ENCODE measurements at places on chromosomes 11 and 22.

DNA sequence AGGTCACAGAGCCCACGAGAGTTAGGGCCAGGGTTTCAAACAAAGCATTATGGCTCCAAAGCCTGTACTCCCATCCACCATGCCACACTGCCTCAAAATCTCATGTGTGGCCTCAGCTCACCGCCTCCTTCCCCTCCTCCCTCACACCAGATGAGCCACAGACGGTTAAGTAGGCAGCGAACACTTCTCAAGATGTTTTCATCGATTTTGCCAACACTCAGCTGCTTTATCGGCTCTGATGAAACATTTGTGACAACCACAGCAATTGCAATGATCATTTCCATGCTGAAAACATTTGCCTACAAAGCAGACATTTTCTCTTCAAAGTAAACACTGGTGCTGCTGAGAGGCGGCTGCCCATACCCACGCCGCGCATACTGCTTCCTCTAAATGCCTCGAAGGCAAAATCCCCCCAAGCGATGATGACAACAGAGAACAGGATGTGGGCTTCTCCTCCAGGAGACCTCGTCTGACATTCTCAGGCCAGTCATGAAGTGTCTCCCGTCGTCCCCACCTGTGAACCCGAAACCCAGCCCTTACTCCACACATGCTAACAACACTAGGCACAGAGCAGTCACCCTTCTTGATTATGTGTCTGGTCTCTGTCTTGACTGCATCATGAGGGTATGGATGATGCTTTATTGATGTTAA lies 599.2 kb downstream of the SOX6 start:
- no peak for DNase-seq

DNA sequence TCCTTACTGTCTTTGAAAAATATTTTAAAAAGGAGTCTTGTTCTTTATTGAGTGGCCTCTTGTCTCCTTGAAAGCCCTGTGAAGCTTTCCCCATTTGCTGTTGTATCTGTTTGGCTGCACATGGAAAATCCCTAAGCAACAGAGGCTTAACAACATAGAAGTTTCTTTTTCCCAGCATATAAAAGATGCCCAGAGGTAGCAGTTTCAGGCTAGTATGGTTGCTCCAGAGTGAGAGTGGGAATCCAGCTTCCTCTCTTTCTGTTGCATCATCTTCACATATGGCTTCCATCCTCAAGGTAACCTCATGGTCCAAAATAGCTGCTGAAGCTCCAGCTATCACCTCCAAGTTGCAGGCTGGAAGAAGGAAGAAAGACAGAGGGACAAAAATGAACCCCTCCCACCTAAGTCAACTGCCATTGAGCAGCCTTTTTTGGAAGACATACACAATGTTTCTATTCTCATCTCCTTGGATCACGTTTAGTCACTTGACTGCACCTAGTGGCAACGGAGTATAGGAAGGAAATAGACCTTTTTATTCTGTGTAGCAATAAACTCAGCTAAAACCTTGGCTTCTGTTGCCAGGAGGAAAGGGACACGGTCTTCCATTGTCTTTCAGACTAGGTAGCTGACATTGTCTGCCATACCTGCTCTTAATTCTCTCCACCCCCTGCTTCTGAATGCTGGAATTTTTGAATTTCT lies 5.3 kb downstream of the CSF2RB start:
- DNase-seq, result no peak

- no peak for DNase-seq
Observed at GRCh38 chr11:45102361-45102809, 44.1 kb upstream of the PRDM11 start.

- DNase-seq, result no peak
Observed at GRCh38 chr11:74090701-74091100, 80.1 kb downstream of the C2CD3 start.

GRCh38 chr11:71951741-71952310 lies 23.0 kb downstream of the RNF121 start:
- no peak for DNase-seq

DNA sequence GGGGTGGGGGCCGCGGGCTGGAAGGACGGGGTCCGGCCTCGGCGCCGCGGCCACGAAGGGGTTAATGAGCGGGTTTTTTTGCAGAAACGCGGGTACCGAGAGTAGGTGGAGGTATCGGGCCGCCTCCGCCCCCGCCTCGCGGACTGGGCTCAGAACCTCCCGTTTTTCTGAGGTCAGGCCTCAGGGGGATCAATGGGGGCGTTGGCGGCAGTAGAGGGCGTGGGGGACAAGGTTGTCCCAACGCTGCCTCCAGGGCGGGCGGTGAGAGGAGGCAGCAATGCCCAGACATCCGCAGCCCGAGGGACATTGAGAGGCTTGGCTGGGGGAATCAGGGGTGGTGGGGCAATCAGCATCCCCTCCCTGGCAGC lies 34.8 kb upstream of the PRODH start:
- DNase-seq, result no peak

DNA sequence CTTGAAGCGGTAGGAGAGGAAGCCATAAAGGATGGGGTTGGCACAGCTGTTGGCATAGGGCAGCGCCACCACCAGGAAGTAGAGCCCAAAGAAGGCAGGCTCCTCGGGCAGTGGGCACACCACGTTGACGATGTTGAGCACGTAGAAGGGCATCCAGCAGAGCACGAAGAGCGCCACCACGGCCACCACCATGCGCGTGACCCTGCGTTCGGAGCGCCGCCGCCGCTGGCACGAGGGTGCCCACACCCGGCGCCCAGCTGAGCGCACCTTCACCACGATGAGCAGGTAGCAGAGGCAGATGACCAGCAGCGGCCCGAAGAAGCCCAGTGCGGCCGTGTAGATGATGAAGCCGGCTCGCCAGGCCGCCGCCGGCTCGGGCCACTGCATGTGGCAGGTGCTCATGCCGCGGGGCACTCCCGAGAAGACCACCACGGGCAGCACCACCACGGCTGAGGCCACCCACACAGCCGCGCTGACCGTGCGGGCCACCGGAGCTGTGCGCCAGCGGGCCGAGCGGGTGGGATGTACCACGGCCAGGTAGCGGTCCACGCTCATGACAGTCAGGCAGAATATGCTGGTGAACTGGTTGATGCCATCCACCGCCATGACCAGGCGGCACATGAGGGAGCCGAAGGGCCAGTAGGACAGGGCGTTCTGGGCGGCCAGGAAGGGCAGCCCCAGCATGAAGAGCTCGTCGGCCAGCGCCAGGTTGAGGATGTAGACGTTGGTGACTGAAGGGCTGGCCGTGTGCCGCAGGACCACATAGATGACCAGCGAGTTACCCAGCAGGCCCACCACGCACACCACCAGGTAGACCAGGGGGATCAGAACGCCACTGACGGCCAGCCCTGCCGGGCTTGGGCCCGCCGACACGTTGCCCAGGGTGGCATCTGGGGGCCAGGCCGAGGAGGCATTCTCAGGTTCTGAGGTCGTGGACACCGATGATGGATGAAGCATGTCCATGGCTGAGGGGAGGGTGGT lies 5.1 kb downstream of the SSTR3 start:
- DNase-seq, result no peak

- no peak for DNase-seq
Observed at GRCh38 chr11:92852946-92853345, 116.5 kb upstream of the MTNR1B start.

GRCh38 chr11:108154591-108154990 lies 33.2 kb downstream of the ACAT1 start:
- DNase-seq, result no peak

DNA sequence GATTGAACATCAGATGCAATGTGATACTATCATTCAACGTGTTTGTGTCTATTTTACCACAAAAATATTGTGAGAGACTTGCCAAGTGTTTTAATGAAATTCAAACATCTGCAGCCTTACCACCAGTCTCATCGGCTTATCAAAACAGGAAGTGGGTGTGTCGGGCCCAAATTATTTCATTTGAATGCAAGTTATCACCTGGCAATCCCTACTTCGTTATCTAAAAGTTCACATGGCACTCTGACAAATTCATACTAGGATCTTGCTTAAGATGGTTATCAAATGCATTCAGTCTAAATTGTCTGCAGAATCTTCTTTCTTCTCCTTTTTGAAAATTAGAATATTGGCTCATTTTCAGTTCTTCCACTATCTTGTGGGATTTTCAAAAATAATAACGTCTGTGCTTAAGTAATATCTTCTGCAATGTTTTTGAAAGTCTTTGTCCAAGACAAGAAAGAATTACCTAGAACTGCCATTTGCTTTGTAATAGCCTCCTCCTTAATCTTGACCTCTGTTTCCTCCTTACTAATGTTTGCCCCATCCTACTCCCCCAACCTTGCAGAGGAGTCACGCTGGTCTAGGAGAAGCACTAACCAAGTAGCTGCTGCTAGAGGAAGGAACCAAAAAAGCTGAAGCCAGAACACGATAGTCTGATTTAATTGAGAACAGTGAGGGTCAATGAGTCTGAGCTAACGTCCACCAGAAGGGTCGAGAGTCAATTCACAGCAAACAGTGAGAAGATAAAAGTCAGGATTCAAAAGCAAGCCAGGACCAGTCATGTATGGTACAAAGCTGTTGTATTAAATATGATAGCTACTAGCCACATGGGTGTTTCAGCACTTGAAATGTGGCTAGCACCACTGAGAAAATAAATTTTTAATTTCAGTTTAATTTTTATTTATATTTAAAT lies 10.2 kb upstream of the BIRC3 start:
- no peak for DNase-seq

DNA sequence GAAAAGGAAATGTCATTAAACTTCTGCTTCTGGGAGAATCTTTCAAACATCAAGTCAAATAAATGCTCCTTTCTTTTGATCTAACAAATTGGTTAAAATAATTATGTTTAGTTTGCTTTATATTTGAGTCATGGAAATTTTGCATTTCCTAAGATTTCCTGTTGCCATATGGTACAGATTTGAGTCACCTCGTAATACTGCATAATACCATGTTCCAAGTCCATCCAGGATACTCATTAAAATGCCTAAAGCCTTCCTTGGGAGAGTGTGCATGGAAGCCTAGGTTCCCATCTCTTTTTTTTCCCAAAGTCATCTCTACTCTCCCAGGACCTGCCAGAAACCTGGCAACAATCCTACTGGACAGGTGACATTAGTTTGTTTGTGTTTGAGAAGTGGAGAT lies 4.2 kb downstream of the OR9I1 start:
- DNase-seq, result no peak

- no peak for DNase-seq
Observed at GRCh38 chr22:20654343-20655208, 119.3 kb upstream of the SERPIND1 start.

DNA sequence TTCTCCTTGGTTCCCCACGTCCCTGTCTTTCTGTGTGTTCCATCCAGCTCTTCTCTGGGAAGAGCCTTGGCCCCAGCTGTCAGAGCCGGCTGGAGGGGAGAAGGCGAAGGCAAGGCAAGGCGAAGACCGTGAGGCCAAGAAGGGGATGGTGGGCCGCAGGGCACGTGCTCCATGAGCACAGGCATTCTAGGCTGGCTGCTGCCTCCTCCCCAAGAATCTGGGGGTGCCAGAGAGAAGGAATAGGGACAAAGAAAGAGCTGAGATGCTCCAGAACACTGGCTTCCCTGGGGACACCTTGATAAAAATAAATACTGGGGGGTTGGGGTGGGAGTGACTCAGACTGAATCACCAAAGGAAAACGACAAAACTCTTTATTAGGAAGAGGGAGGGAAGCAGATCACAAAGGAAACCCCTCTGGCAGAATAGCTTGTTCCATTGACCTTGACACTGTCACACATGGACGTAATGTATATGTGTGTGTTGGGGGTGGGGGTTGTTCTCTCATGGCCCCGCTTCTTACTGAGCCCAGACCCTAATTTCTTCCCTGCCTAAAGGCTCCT lies 52.5 kb downstream of the NECTIN1 start:
- no peak for DNase-seq

- DNase-seq, result no peak
Observed at GRCh38 chr11:69638941-69639681, 1.8 kb upstream of the CCND1 start.

Data from stimulated activated CD4-positive, alpha-beta T cell treated with anti-CD3 and anti-CD28 coated beads, Interleukin-1b, Interleukin-23, amount 100 ng/mL, for 1 hour (primary cell).